Gastroesophageal sphincter (tissue), 4 donors: ENCODE measurements at places on chromosomes 7 and 10. TPM values are rescaled to one million over a fixed set of nuclear protein-coding genes. Genes with fewer than 3 reads are reported as not detected.

GRCh38 chr7:7761340-7761973 is 43.0 kb upstream of the RPA3 start:
- peak; percentile 13 for ATAC-seq

- no peak for ATAC-seq
Measured at GRCh38 chr10:124697837-124698544, 46.2 kb downstream of the FAM53B start.

Gene SEMA3D
- total RNA-seq = 11.2 TPM

Gene TPST1
- 25.1 TPM for total RNA-seq
